ENCODE measurements at places on chromosomes 16 and 17.

- peak; percentile 56 for DNase-seq
Observed at GRCh38 chr17:4498461-4499397, at the start of gene SPNS2. Gene SPNS2 (plus strand): TSS chr17:4498881. CDS start chr17:4499048, 167 bp downstream.

DNA sequence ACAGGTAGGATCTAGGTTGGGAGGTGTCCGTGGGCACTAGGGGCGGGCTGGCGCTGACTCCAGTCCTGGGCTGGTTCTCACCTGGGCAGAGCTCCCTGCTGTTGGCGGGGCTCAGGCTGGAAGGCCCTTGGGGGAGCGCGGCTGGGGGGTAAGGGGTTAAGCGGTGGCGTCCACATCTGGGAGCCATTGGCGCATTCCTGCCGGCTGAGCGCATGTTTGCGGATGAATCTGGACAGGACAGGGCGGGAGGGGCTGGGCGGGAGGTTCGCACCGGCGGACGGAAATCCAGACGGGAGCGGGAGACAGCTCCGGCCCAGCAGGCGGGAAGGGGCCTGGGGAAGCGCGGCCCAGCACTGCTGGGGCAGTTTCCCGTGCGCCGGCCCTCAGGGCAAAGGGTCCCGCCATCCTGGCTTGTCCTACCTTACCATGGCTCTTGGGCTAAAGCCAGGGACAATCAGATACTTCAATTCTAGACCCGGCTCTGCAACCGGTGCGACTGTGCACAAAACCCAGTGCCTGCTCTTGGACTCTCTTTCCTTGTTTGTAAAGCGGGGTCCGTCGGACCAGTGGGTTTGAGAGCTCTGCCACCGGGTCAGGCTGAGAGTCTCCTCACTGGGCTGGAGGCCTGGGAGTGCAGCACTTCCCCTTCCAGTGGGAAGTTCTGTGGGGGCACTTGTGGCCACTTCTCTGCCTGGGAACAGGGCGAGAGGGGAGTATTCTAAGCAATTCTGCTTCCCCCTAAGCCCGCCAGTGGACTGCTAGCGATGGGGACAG, 7.8 kb downstream of the RARA start:
- no peak for DNase-seq

DNA sequence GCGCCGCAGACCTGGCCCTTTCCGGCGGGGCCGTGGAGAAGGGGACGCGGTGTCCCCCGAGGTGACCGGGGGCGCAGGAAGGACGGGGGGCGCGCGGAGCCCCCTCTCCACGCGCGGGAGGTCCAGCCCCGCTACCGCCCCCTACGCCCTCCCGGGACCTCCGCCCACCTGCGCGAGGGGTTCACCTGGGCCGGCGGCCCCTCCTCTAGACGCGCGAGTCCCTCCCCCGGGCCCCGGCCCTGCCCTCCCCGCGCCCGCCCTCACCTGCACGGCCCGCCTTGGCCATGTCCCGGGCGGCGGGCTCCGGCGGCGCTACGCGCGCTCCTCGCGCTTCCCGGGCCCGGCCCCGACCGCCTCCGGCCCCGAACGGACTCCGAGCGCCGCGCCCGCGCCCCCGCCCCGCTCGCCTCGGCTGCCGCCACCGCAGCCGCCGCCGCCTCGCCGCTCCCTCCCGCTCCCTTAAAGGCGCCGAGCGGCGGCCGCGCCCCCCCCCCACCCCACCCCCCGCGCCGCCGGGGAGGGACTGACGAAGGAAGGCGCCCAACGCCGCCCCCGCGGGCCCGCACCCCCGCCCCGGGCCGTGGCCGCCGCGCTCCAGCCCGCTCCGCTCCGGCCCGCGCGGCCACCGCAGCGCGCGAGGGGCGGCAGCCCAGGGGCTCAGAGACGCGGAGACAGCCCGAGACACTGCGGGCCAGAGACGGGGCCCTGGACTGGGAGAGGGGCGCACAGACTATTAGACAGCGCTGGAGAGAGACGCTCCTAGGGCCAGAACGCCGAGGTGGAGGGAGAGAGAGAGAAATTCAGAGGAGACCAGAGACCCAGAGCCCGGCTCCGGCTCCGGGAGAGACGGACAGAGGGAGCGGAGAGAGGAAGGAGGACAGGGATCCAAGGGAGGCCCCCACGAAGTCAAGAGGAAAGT, at the start of gene PITPNM3:
TSS of gene PITPNM3 (minus strand) at position 435 of the 919 bp plus-strand sequence. CDS start at position 286, 149 bp downstream.
- no peak for DNase-seq

GRCh38 chr16:31332544-31332943, 22.4 kb upstream of the ITGAX start:
- no peak for DNase-seq

DNA sequence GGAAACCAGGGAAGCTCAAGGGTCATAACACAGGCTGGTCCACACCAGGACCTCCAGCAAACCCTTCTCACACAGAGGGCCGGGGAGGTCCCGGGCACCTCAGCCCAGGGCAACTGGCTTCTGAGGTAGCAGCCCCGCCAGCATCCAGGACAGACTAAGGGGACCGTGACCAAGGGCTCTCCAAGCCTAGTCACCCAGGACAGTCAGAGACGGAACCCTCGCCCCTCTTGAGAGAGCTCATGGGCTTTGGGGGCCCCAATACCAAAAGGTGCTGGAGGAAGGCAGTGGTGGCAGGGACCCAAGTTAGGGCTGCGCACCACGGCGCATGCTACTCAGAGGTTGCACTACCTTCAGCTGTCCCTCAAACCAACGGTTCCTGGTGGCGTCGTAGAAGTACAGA, 54.9 kb downstream of the KLHDC4 start:
- no peak for DNase-seq

- DNase-seq = no peak
Observed at GRCh38 chr17:64470625-64471024, 21.7 kb downstream of the MILR1 start.

- no peak for DNase-seq
Observed at GRCh38 chr17:47654991-47655390, 5.3 kb downstream of the KPNB1 start.

DNA sequence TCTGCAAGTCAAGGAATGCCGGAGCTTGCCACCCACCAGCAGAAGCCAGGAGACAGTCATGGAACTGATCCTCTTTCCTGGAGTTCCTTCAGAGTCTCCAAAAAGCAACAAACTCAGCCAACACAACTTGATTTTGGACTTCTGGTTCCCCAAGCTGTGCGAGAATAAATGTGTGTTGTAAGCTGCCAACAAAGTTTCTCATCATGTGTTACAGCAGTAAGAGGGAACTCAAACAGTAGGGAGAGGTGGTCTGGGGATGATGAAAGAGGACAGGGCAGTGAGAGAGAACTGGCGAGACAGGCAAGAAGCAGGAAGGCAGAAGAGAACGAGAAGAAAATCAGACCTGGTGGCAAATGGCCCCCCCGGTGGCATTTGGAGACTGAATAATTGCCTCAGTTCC, 204.9 kb downstream of the MAF start:
- no peak for DNase-seq

DNA sequence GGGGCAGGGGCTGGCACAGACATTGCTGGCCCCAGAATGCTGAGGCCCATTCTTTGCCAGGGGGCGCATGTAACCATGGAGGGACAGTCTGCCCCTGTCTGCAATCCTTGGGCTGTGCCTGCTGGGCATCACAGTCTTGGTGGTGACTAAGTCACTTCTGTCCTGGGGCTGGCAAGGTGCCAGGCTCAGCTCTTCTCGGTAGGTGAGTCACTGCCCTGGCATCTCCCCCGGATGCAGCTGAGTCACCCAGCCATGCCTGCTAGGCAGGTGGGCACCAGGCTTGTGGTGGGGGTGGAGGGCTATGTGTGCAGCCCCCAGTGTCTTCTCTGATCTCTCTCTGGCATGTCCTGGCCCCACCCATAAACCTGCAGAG, 5.6 kb downstream of the RARA start:
- peak; percentile 77 for DNase-seq

GRCh38 chr17:80960797-80961452, 30.7 kb upstream of the CHMP6 start:
- no peak for DNase-seq
